NCI-H187 treated with DMSO at 0.1 percent for 48 hours (cell line): ENCODE measurements at places on chromosomes 5 and 9.
A peak's percentile ranks its signal among the peaks of the same experiment; 100 is the strongest.

- DNase-seq, result no peak
These were observed 39.4 kb upstream of the TCF7 start for GRCh38 chr5:134075102-134075501.

DNA sequence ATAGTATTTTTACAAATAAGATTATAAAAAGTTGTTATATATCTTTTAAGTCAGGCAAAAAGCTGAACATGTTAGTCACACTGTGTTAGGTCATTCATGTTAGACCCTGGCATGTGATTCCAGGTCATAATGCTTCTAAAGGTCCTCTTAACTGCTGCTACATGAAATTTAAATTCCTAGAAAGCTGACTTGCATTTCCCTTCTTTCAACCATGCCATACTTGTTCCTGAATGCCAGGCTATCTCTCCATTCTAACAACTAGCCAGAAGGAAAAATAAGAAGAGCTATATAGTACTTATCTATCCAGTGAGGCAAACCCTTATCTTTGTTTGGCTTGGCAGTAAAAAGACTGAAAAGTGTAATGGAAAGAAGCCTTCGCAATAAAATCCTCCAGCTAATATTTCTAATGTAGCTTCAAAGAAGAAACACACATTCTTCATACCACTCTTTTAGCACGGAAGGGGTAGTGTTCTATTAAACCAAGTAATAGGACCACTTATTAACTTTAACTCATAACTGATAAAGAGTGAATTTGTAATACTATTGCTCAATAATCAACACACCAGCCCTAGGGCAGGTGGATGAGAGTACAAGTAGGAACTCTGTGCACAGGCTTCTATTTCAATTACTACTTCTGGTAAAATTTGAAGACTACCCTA lies 310.2 kb downstream of the PDE4D start:
- no peak for DNase-seq

DNA sequence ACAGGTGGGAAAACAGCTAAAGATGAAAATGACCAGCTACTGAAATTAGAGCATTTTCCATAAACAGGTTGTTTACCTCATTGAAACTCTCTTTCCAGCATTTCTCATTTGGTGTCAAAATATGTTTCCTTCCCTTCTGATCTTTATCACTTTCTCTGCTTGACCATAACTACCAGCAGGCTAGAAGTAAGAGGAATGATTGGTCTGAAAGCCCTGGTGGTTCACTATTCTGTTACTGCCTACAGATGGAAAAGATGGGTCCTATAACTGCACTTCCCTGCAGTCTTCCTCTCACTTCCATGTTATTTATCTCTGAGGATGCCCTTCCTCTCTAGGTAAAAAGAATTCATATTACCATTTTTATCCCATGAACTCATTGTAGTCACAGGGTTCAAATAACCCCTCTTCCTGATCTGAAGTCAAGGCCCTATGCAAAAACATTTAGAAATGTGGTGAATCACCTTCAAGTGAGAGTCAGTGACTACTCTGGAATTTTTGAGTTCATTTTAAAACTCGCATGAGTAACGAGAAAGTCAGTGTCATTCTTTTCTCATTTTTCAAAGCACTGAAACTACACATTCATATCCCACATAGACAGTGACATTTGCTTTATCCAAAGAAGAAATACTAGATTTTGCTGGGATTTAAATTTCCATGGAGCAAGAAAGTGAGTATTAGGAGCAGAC lies 51.7 kb downstream of the ZNF474 start:
- no peak for DNase-seq

DNA sequence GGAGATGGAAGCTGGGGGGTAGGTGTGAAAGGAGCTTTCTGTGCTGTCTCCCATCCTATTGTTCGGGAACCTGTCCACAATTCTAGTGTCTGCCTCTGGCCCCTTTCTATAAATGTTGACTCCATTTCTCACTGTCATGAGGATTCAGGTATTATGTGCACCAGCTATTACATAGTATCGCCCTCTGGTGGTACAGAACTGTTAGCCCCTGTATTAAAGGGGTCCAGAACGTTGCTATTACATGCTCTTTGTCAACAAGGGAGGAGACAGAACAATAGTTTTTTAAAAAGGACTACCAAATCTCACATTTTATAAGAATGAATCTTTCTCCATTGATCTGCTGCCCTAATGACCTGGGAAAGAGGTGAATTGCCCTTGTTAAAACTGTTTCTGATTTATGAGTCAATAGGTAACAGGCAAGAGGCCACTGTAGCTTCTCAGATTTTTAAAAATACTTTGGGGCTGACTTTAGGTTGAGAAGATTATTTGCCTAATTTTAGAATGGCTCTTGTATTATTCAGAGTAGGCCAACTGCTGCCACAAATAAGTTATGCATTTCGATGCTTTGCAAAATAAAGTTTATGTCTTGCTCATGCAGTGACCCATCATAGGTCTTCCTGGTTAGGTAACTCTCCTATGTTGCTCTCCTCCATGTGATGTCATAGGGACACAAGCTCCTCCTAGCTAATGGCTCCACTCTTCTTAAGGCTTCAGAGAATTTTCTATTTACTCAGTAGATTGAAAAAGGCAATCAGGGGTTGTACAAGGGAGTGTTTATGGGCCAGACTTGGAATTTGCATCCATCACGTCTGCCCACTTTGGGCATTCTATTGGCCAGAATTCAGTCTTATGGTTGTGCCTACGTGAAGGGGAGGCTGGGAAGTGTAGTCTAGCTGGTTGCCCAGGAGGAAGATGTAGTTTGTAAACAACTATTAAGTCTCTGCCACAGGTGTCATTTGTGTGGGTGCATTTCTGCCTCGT lies 20.8 kb downstream of the DCANP1 start:
- peak; percentile 22 for DNase-seq

DNA sequence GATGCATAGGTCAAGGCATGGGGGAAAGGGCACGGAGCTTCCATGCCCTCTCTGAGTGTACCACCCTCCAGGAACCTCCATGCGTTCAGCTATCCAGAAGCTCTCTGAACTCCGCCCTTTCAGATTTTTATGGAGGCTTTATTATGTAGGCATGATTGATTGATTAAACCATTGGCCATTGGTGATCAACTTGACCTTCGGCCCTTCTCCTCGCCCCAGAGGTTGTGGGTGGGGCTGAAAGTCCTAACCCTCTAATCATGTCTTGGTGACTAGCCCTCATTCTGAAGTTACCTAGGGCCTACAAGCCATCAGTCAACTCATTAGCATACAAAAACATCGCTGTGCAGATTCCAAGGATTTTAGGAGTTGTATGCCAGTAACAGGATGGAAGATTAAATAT lies 323.7 kb upstream of the KLF4 start:
- DNase-seq, result no peak

GRCh38 chr5:119291877-119292276 lies 63.9 kb upstream of the TNFAIP8 start:
- DNase-seq, result no peak

- DNase-seq, result no peak
These were observed 51.1 kb downstream of the BARX1 start for GRCh38 chr9:93903886-93904648.

DNA sequence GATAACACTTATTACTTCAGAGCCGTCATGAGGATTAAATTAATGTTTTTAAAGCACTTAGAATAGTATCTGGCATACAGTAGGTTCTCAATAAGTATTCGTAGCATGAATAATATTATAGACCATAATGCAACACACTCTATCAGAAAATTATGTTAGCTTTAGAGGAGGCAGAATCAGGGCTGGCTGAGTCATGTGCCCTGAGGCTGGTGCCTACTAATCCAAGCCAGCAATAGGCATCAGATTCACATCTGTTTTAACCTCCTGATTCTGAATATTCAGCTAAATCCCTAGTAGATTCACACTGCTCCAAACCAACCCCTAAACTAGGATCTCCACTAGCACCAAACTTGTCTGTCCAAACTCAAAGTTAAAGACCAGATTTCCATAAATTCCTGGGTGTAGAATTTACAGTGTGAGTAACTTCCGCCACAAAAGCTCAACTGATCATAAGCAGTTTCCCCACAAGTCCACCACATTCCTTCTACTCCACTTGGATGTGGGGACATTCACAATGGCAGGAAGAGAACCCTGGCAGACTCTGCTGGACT lies 170.0 kb upstream of the DAPK1 start:
- no peak for DNase-seq

DNA sequence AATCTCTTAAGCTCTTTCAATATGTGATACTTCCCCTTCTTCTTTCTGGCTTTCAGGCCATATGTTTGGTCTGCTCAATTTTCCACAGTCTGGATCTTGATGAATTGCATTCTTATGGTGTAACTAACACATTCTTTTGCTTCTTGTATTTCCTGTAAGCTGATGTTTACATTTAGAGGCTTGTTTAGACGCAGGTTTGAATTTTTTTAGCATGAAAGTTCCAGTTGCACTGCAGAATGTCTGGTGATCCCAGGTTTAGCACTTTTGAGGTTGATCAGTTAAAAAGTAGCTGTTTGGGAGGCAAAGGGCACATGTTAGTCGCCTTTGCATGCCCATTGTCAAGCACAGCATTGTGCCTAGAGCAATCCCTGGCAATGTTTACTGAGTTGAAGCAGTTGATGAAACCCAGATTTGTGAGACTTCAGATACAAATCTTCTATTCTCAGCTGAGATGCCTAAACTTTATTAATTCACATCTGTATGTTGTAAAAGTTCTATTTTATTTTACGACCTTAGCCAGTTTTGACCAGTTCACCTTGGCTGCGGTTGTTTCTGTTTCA lies 59.6 kb upstream of the SPATA31C2 start:
- no peak for DNase-seq

GRCh38 chr5:15752663-15753285 lies 252.8 kb downstream of the FBXL7 start:
- no peak for DNase-seq

DNA sequence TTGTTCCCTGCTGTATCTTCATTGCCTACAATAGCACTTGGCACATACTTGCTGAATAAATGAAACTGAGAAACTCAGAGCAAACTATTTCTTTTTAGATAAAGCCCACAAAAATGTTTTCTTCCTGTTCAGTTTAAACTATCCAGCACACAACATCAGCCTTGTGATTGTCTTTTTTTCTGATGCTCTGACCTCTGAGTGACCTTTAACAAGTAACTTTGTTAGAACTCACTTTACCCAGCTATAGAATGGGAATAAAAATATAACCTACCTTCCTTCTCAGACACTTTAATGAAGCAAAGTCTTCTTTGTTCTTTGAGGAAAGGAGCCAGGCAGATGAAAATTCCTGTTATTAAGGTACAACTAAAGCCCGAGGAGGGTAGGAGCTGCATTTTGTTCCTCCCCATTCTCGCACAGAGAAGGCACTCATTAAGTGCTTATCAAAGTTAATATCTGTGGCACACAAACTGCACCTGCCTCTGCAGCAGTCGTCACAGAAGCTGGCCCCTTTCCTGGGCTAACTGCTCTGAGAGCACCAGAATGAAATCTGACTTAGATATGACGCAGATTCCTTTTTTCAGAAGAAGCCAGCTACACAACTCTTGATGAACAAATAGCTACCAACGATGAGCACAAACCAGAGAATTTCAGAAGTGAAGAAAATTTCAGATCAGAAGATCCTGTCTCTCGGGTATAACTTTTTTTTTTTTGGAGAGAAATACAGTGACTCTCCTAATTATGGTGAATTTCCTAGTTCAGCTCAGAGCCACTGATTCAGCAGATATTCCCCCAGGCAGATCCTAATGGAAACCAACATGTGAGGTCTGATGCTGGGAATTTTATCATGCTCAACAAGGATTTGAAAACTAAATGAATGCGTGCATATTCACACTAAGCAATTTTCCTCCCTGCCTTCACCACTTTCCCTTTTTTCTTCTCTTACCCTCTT lies 31.0 kb upstream of the NR3C1 start:
- DNase-seq, result no peak

DNA sequence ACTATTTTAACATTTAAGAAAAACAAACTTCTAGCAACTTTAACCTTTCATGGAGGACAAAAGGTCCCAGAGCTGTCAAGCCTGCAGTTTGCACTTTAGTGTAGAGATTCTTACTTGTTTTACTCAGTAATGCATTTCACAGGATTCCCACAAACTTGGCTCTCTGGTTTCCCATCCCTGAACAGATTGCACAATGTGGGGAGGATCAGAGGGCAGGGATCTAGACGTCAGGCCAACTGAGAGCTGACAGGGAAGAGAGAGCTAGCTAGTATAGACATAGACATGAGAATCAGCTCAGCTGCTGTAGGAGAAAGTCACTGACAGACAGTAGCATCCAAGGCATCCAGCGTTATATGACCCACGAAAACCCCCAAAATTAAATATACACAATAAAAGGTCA lies 20.9 kb upstream of the BNIP1 start:
- no peak for DNase-seq

DNA sequence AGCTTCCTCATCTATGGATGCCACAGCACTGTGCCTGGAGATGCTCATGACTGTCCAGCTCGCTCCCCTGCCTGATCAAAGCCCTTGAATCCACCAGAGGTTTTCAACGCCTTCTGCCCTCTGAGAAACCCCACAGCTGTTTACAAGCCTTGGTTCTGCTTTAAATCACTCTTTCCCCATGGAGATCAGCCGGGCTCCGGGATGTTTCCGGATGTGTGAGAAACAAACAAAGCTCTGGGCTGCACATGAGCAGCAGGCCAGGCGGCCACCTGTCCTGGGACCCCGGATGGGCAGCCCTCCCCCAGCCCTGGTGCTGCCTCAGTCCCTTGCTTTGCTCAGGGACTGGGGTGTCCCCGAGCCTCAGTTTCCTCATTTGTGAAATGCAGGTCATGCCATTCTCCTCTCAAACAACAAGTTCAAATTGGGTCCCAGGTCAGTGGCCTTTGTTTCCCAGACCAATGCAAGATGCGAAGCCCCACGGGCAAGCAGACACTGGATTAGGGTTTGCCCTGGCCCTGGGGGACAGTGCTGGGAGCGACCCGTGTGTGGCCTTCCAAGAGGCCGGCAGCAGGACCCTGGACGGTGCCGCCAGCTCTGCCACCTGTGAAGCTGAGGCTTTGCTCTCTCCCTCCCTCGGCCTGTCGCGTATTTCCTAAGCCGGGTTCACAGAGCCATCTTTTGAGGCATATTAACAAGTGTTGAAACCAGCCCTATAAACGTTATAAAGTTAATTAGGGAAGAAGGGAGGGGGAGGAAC lies 42.4 kb upstream of the PHYKPL start:
- DNase-seq, result no peak

- DNase-seq, result no peak
These were observed 21.0 kb upstream of the CDKN2B start for GRCh38 chr9:22030101-22030598.

DNA sequence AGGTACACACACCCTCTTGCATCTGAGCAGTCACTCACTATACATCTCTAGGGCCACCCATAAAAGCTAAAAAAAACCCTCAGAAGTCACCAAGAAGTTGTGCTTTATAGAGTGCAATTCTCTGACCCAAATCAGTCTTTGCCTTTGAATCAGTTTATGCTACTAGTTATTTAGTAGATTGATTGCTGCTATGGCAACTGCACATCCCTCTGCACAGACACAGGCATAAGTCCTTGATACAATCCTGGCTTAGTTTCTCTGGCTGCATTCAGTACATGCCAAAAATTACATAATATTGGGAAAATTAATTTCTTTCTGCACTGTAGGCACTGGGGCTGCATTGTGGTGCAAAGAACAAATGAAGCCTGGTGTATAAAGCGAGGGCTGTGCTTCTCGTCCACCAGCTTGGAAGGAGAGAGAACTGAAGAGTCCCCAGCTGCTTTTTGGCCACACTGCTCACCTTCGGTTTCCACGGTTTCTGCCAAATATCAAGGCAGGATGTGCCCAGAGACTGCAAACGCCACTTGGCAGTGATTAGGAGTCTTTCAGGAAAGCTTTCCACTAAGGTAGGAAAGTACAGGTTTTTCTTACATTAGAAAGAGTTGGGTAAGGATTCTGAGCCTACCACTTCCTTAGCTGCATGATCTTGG lies 258.4 kb downstream of the ELAVL2 start:
- DNase-seq, result no peak
